ENCODE measurements at places on chromosomes 7 and 10.

- DNase-seq, result no peak
Observed at GRCh38 chr7:31663072-31663471, 23.9 kb upstream of the PPP1R17 start.

DNA sequence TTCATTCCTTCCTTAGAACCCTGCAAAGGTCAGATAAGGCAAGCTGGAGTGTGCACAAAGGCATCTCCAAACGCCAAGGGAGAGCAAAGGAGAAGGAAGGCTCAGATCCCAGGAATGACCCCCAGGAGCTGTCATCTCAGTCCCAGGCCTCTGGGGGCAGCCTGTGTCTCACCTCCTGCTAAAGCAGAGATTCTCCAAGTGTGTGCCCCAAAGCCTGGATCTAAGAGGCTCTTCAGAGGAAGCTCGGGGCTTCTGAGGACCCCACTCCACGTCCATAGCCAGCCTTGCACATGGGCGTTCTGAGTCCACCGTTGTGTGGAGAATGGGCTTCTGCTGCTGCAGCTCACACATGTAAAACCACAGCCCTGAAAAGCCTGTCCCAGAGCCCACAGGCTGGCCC is 5.1 kb upstream of the GRID1 start:
- DNase-seq, result no peak

- DNase-seq, result no peak
Observed at GRCh38 chr10:72259491-72260238, 14.1 kb upstream of the DDIT4 start.

DNA sequence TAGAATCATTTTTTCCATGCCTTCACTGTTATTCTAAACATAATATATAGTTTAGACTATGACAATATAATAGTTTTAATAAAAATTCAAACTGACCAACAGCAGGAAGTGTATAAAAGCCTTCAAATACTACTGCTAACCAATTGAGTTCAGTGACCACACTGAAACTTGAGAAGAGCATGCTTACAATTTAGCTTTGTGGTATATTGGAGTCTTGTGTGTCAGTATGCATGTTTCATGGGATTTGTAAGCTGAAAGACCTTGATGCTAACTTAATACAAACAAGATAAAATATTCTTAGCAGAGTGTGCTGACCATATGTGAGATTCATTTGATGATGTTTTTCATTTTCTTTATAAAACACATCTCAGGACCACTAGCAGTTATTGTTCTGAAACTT is 395.5 kb downstream of the SUGCT start:
- DNase-seq, result no peak

- no peak for DNase-seq
Observed at GRCh38 chr7:101518336-101518735, 110.8 kb downstream of the MYL10 start.

DNA sequence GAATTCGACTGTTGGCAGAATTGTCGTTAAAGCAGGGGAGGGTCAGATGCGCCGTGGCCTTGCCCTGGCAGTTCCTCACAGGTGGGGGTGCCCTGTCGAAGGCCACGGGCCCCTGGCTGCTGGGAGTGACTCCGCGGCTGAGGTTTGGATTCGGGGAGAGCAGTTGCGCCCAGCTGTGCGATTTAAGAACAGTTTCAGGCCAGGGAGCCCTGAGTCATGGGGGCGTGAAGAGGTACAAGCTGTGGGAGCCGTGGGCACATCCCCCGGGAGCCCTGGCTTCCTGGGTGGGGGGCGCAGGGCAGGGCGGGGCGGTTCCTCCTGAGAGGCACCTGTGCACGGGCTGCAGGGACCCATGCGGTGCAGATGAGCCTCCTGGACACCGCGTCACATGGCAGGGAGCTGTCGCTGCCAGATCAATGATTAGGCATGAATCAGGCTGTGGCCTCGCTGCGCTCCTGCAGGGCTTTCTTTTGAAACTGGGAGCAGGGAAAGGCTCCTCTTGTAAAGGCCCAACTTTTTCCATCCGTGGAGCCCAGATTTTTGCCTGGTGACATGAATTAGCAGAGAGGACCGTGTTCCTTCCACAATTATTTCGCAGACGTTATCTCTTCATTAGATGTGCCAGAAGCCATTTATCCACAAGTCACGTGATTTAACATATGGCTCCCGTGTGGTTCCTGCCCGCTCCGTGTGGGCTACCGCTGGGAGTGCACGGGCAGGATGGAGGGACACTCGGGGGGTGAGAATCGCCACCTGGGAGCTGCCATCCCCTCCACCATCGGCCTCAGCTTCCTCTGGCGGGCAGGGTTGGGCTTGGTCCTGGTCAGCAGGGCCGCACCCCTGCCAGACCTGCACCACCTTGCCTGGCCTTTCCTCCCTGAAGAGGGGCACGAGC is 918 bp downstream of the PWWP2B start:
- no peak for DNase-seq

- DNase-seq, result no peak
Observed at GRCh38 chr7:66333443-66333842, 128.3 kb downstream of the TPST1 start.

DNA sequence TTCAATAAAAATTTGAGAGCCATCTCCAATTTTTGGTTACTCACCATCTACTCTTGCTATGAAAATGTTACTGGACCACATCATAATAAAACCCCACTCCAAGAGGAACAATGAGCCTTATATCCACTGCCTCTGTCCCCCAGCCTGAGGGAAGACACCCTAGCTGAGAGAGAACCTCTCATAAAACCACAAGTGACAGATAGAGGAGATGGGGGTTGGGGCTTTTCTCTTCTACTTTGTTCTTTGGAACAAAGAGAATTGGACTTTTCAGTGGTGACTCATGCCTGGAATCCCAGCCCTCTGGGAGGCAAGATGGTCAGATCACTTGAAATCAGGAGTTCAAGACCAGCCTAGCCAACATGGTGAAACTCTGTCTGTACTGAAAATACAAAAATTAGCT is 27.6 kb upstream of the TAS2R16 start:
- DNase-seq, result no peak

GRCh38 chr7:152527610-152528032 is 91.8 kb upstream of the KMT2C start:
- DNase-seq, result no peak

DNA sequence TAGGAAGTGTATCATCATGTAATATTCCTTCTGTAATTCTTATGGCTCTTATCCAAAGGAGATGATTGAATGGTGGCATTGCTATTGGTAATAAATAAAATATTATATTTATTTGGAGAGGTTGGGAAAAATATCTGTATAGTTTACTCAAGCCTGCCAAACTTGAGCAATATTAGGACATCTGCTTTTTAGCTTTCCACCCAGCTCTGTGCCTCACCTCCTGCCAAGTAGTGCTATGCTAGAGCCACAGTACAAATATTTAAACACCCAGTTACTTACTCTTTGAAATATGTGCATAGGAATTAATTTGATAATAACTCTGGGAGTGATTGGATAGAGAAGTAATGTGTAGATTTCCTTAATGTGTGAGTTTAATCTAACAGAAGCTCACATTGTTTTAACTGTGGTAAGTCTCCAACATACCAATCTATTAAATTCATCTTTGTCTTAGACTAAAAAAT is 129.2 kb downstream of the BBS9 start:
- no peak for DNase-seq

- DNase-seq, result no peak
Observed at GRCh38 chr7:90250601-90251303, 5.8 kb downstream of the CFAP69 start.

- no peak for DNase-seq
Observed at GRCh38 chr10:100882671-100883311, 30.0 kb upstream of the SLF2 start.

- no peak for DNase-seq
Observed at GRCh38 chr10:21604651-21605050, 70.6 kb downstream of the MLLT10 start.
